ENCODE measurements at places on chromosomes 1 and 21. TPM values are rescaled to one million over a fixed set of nuclear protein-coding genes. Genes with fewer than 3 reads are reported as not detected.

Gene OR10Z1
- not detected for total RNA-seq

Gene USP33
- 23.2 TPM for total RNA-seq

Gene BARHL2
- not detected for total RNA-seq

Gene ASCL5
- total RNA-seq = 1.5 TPM

Gene KNCN
- not detected for total RNA-seq

Measured in pancreas (tissue), 10 donors.